ENCODE measurements at places on chromosomes 3 and 15.
A peak's percentile ranks its signal among the peaks of the same experiment; 100 is the strongest.

DNA sequence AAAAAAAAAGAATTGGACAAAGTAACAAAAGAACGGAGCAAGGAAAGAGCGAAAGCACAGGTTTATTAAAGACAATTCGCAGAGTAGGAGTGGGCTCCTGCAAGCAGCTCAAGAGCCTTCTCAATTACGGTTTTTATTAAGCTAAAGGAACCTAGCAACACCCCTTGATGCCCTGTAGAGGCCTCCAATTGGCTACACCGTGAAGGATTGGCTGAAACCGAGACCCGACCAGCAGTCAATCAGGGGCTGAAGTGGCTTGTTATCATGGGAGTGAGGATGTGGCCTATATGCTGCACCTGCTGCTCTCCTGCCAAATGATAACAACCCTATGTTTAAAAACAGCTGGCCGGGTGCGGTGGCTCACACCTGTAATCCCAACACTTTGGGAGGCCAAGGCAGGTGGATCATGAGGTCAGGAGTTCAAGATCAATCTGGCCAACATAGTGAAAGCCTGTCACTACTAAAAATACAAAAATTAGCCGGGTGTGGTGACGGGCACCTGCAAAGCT, 20.4 kb upstream of the AP3B2 start:
- no peak for DNase-seq

- peak; percentile 88 for DNase-seq
Observed at GRCh38 chr3:102006812-102007485, 157.6 kb downstream of the NFKBIZ start.

GRCh38 chr3:81958972-81959640, 197.7 kb upstream of the GBE1 start:
- peak; percentile 93 for DNase-seq

GRCh38 chr3:82078246-82078645, 316.8 kb upstream of the GBE1 start:
- DNase-seq: no peak

- peak; percentile 89 for DNase-seq
Observed at GRCh38 chr15:78988361-78988911, 43.6 kb upstream of the CTSH start.

GRCh38 chr15:92687195-92687602, 31.6 kb upstream of the FAM174B start:
- DNase-seq: no peak

DNA sequence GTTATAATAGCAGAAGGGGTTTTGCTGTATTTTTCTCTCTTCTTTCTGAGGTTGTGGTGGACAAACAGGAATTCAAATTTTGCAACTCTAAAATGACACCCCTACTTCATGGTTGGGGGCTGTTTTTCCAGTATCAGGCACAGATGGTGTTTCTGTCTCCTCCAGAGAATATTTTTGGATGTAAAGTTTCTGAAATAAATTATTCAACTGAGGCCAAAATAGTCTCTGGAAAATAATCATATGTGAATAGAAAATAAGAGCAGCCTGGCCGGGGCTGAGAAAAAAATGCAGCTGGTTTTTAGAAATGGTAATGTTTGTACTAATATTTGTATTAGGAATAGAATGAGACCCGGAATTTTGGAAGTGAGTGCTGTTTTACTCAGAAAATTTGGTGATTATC, 121.3 kb upstream of the ADAMTS9 start:
- DNase-seq: no peak

DNA sequence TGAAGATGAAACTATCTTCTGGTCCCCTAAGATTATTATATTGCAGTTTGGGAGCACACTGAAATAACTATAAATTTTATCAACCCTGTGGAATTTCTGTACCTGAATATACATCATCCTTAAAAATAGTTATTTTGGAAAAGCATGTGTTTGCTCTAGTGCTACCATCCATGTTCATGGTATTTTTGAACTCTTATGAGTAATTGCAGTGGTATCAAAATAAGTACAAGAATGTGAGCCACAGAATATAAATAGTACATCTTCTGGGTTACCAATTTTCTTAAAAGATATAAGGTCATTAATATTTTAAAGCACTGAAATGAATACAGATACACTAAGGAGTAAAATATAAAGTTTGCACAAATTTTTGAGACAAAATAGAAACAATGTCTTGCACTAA, 206.5 kb downstream of the CBLB start:
- no peak for DNase-seq

GRCh38 chr3:174495311-174495710, 363.8 kb upstream of the NAALADL2 start:
- peak; percentile 44 for DNase-seq

DNA sequence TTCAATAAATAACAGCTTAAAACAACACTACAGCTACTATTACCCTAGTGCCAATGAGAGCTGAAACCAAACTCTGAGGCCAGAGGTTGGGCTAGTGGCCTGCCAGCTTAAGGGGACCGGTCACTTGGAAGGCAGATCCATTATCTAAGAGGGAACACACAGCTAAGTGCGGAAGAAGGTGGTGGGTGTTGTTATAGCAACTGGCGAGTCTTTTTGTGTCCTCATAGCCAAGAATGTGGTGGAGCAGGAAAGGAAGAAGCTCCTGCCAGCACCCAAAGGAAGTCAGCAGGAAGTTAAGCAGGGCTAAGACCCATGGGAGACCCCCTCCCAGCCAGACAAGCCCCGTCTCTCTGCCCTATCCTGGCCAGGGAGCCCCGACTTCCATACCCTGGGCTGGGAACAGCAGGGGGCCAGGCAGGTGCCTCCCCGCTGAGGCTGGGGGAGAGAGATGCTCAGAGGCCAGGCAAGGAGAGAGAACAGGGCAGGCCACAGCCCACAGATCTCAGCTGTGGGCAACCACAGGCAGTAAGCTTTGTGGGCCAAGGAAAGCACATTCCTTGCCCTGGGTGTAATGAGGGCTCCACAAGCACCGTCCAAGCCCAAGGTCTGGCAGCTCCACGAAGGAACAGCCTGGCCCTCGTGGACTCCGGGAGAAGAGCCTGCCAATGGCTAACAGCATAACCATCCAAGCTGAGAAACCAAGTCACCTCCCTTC, 34.0 kb upstream of the HRH1 start:
- no peak for DNase-seq

- DNase-seq: no peak
Observed at GRCh38 chr15:52013151-52013791, 5.7 kb upstream of the MAPK6 start.

GRCh38 chr15:76503121-76503520, 166.5 kb downstream of the ISL2 start:
- DNase-seq: no peak

DNA sequence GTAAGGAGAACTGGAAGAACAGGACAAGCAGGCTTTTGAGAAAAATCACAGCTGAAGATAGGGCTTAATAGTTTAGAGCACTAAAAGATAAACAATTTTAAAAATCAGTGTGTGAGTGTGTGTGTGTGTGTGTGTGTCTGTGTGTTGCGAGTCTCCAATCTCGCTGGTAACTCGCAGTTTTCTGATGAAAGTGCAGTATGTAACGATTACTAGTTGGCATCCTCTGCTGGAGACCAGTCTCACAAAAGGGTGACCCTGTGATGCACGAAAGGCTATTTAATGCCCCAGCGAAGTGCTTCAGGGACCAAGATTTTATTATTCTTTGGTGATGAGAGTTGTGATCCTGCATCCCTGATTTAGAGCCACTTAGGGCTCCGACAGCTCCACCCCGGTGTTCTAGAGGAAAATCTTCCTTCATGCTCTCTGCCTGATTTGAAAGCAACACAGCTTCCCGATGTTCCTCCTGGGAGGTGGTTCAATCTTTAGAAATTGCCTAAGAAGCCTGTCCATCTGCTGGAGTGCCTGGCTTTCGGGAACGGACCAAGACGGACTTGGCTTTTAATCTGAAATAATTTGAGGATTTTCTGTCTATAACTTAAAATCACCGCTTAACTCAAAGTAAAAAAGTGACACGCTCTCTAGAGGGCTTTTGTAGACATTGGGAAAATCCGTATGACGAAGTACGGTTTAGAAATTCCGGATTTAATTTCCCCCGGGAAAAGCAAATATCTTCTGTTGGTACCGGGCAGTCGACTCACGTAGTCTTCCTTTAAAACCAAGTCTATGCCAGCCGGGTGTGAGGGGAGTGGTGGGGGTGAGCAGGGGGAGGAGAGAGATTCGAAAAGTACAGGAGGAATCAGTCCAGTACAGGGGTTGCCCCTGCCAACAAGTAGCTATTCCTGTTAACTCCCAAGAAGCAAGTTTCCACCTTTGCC, 1.1 kb upstream of the ALCAM start:
- no peak for DNase-seq

- no peak for DNase-seq
Observed at GRCh38 chr3:30518181-30518864, 88.1 kb upstream of the TGFBR2 start.

- DNase-seq: peak; percentile 69
Observed at GRCh38 chr3:194042927-194043326, 93.0 kb upstream of the HES1 start.

DNA sequence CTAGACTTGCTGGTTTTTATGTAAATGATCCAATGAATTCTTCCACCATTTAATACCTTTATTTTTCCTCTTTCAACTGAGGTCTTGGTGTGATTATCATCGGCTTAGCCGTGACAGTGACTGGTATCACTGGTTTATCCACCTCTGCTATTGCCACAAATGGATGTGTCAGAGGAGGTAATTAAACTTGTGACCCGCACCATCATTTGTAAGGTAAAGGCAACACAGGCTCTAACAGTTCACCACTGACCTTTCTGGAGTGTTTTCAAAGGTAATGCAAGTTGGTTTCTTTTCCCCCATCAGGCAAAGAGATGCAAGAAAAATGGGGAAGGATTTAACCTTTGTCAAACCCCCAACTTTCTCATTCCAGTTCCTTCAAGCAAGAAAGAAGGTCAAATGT, 19.7 kb downstream of the SLC12A1 start:
- DNase-seq: no peak

DNA sequence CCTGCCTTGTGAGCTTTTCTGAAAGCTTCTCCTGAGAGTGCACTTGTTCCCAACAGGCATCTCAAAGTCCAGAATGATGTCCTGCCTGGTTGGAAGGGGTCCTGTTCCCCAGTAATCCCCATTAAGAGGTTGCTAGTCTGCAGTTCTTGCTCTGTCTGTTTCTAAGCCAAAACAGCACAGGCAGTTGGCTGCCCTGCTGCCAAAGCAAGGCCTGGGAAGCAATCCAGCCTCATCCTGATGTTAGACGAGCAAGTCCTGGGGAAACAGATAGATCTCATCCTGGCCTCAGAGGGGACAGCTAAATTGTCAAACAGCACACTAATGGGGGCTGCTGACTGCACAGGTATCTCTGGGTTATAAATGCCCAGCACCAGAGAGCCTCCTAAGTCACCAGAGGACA, 198.0 kb downstream of the EPHB1 start:
- DNase-seq: no peak

DNA sequence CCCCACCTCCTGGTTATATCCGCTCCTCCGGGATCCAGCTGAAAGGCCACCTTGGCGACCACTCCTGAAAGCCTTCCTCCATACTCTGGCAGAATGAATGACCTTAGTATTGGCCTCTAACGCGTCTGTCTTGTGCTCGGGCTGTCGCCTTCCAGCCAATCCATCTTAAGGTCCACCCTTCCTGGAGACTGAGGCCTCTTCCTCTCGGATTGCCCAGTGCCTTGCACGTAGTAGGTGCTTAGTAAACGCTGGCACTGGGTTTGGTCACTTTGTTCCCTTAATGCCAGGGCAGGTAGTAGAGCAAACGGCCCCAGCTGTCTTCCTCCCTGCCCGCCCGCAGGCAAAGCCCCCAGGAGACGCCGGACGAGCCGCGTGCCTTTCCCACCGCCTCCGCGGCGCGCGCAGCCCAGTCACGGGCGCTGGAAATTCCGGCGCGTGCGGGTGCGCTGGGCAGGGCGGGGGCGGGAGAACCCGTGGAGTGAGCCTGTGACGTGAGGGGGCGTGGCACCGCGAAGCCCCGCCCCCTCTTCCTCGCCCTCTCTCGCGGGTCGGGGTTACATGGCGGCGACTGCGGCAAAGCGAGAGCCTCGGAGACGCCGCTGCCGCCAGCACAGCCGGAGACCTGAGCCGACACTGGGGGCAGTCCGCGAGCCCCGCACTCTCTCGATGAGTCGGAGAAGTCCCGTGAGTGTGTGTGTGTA, at the start of gene MAPK6:
Gene MAPK6 (plus strand): TSS at position 527 of the 701 bp plus-strand sequence. CDS start 27,242 bp downstream, outside the sequence.
- peak; percentile 80 for DNase-seq

DNA sequence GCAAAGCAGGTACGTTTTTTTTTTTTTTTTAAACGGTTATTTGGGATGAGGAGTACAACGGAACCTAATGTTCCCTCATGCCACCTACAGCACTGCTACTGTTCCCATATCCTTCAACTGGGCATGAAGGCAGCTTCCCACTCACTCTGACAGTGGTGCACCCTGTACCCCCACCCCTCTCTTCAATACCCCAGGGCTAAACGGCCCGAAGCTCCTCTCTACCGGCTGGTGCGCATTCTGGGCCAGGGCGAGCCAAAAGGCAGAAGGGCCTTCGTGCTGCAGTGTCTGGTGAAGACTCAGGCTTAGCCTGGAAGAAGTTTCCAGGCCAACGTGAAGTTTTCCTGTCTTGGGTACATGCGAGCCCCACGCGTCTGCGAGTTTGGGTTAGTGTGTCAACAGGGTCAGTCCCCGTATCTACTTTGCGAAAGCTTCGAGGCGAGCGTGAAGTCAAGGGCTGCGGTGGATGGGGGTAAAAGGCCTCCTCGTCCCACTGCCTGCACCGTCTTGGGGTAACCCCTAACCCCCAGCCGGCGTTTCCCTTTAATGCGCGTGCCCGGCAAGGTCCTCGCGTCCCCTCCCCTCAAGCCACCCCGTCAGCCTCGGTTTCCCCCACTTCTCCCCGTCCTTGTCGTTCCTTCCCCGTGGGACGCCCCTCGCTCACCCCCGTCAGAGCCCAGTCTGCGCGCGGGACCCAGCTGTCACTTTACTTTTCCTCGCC, 765 bp upstream of the UBE2E2 start:
- no peak for DNase-seq

- DNase-seq: no peak
Observed at GRCh38 chr3:31620656-31621055, 87.9 kb downstream of the STT3B start.

DNA sequence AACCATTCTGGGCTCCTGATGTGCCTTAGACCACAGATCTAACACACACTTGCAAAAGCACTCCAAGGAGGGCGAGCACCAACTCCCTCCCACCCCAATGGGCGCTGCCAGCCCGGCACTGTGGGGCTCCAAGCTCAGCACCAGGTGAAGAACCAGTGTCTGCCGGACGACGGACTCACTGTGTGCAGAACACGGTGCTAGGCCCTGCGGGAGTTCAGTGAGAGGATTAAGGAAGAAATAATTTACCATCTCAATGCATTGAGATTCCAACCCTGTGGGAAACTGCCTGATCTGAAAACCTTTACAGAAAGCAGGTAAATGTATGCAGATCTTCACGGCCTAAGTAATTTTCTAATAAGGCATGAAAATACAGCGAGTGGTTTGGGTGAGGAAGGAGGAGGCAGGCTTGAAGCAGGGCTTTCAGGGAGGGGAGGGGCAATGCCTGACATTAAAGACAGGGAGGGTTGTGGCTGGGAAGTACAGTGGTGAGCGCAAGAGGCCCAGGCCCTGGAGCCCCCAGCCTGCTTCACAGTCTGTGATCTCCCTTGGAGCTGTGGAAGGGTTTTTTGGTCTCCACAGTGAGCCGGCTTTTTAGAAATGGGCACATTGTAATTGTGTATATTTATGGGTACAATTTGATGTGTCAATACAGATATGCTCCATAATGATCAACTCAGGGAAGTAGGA, 35.6 kb upstream of the CHRNB4 start:
- DNase-seq: no peak

GRCh38 chr15:84079885-84080777, 155.4 kb upstream of the GOLGA6L4 start:
- DNase-seq: no peak

GRCh38 chr3:113263778-113264177, 52.4 kb downstream of the BOC start:
- no peak for DNase-seq

GRCh38 chr3:136380530-136380929, 130.4 kb downstream of the PCCB start:
- DNase-seq: no peak

- no peak for DNase-seq
Observed at GRCh38 chr15:99158626-99159412, 53.9 kb downstream of the SYNM start.

All from fibroblast of skin of left biceps (primary cell).